Stimulated activated CD8-positive, alpha-beta memory T cell treated with anti-CD3 and anti-CD28 coated beads, Interleukin-15, amount 100 ng/mL, for 4 hours (primary cell): ENCODE measurements at places on chromosomes 3 and 15.

GRCh38 chr15:31376511-31376910 is 49.9 kb downstream of the KLF13 start:
- DNase-seq: no peak

- DNase-seq: no peak
These were observed 67.5 kb upstream of the TJP1 start for GRCh38 chr15:29889542-29890329.

DNA sequence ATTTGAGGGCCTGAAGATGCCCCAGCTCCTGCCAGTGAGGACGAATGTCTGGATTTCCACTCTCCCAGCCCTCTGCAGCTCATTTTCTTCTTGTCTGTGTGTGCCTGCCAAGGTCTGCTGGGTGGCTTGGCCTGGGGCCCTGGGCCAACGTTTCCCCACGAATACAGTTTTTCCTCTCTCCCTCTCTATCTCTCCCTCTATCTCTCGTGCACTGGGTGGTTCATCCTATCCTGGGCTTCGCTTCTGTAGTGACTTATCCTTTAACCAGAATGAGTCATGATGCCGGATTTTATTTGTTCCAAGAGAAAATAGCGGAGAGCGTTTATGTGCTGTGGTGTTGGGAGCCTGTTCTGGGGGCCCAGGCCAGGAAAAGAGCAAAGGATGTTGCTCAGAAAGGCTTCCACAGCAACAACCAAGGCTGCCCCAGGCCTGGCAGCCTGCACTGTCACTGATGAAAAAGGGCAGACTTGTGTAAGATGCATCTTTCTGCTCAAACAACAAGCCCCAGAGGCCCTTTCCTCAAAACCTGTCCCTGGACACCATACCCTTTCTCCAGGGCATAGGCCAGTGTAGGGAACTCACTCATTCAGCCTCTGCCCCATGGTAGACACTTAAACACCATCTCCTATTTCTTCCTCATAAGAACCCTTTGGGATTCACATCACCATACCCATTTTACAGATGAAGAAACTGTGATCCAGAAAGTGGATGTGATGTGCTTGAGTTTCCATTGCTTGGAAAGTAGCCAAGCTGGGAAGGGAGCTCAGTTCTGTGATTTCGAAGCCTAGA is 47.3 kb downstream of the ITGA11 start:
- no peak for DNase-seq

DNA sequence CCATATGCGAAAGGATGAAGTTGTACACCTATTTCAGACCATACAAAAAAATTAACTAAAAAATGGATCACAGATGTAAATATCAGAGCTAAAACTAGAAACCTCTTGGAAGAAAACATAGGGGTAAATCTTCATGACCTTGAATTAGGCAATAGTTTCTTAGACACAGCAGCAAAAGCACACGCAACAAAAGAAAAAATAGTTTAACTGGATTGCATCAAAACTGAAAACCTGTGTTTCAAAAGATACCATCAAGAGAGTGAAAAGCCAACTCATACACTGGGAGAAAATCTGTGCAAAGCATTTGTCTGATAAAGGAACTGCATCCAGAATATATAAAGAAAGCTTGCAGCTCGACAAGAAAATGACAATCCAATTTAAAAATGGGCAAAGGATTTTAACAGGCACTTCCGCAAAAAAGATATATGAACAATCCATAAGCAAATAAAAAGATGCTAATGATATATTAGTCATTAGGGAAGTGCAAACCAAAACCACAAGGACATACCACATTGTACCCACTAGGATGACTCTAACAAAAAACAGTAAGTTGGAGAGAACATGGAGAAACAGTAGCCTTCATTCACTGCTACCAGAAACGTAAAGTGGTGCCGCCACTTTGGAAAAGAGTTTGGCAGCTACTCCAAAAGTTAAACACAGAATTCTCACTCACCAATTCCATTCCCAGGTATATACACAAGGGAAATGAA is 263.1 kb downstream of the ADAMTS17 start:
- no peak for DNase-seq

- no peak for DNase-seq
These were observed 368.7 kb upstream of the UMPS start for GRCh38 chr3:124361566-124361965.

DNA sequence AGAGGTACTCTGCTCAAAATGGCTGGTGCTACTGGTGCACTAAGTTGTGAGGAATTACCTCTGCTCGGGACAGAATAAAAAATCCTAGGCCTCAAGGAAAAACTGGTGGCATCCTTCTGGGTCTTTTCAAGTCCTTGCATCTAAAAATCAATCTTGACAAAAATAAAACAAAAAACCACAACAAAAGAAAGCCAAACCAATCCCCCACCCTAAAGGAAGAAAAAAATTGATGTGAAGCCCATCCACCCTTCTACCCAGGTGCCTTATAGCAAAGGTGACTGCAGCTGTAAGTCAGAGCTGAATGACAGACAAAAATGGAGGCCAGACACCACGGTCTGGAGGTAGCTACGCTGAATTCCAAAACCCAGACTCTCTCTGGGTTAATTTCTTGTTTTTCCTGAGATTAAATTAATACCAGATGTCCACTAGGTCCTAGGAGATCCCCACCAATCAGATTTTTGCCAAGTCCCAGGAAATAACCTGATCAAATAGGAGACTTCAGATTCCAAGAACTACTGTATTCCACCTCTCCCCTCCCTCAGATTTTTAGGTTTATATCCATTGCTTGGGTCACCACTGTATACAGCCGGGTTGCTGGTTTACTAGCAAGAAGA is 33.5 kb downstream of the ABCC5 start:
- no peak for DNase-seq

DNA sequence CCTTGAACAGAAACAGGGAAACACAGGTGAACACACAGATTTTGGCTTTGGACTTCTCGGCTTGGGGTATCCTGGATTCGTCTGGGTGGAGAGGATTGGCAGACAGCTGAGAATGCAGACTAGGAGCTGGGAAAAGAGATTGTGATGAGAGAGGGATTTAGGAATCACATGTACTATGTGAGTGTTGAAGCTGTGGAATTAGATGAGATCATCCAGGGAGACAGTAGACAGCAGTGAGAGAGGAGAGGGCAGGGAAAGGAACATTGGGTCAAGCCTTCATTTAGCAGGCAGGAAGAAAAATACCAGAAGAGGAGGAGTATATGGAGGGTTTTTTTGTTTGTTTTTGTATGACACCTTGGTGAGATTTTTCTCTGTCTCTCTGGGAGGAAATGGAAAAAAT is 262.1 kb upstream of the TBL1XR1 start:
- DNase-seq: no peak

DNA sequence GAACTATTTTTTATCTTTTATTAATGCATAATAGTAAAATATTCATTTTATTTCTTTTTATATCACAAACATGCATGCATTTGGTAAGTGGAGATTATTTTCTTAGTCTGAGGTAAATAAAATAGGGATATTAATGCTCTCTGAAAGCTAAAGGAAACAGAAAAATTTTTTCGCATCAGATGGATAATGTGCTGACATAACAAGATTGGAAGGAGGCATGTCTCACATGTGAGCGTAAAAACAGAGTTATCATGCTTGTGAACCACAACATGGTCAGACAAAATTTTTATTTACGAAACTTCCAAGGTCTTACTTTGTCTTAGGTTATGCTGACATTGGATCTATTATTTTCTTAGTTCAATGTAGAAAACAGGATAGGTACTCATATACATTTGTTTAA is 166.1 kb downstream of the SPATA16 start:
- DNase-seq: no peak

DNA sequence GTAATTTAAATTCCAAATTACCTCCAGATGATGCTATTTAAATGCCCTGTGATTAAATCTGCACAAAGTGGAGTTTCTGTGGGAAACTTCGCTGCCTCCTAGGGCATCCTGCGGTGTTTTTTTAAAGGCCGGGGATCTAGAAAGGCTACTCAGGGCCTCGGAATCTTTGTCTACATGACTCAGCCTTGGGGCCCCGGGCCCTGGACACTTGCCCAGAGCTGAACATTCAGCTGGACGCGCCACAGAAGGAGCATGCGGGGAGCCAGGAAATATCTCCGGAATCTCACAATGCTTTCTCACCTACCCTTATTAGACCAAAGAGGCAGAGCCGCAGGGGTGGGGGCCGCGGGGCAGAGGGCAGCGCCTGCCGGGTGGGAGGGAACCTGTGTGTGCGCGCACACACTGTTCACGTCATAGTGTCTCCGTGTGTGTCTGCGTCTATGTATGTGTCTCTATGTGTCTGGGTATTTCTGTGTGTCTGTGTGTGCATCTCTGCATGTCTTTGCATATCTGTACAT is 145.5 kb upstream of the TPM1 start:
- DNase-seq: no peak

DNA sequence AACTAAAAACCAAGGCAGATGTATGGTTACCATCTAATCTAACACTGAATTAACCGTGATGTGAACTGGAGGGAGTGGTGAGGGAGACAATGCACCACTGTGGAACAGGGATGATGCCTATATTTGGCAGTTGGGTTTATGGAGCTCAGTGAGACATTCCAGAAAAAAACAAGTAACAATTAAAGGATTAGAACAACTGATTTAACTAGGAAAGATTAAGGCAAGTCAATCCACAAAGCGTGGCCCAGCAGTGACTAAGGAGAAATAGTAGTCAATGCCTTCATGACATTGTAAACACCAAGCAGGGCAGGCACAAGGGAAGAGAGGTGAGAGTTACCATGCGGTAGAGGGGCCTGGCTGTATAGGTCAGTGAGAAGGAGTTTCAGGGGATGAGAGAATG is 38.1 kb downstream of the CHAC1 start:
- DNase-seq: no peak

DNA sequence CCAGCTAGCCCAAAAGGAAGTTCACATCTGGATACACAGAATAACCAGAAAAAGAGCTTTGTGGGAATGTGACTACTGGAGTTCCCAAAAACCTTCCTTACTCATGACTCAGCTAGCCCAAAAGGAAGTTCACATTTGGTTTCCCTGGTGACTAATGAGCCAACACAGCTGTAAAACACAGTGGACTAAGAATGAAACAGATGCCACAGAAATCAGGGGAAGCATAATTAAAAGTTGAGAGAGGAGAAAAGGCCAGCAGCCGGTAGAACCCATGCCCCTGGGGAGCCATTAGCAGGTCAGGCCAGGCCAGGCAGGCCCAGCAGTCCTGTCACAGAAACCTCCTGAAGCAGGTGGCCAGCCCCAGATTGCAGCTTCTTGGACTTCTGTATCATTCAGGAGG is 130.3 kb downstream of the GHSR start:
- DNase-seq: no peak

DNA sequence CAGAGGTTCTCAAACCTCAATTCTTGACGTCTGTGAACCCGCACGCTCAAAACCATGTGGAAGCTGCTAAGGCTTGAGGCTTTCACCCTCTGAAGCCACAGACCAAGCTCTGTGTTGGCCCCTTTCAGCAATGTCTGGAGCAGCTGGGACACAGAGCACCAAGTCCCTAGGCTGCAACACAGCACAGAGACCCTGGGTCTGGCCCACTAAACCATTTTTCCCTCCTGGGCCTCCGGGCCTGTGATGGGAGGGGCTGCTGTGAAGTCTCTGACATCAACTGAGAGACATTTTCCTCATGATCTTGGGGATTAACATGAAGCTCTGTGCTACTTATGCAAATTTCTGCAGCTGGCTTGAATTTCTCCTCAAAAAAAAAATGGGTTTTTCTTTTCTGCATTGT is 21.3 kb upstream of the NEDD4 start:
- DNase-seq: no peak

GRCh38 chr3:196700801-196701200 is 11.2 kb downstream of the CEP19 start:
- DNase-seq: no peak

DNA sequence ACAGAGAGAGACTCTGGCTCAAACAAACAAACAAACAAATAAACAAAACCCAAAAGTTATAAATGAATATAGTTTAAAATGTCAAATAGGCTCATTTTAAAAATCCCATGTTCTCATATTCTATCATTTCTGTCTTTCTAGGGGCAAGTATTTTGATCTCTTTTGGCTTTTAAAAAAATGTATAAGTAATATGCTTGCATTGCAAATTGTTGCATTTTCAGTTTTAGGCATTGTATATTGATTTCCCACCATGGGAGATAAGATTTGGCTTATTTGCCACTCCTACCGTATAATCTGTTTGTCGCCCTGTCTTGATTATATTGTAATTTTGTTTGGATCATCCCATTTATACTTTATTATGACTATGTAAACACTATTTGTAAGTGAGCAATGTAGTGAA is 70.6 kb downstream of the PIAS1 start:
- DNase-seq: no peak

- DNase-seq: no peak
These were observed 11.3 kb upstream of the C3orf52 start for GRCh38 chr3:112074616-112075497.

- DNase-seq: no peak
These were observed 17.7 kb downstream of the RPL22L1 start for GRCh38 chr3:170852324-170852723.

- no peak for DNase-seq
These were observed 63.0 kb upstream of the TPRG1 start for GRCh38 chr3:189108735-189109134.
